ENCODE measurements at places on chromosomes 13 and 19. TPM values are rescaled to one million over a fixed set of nuclear protein-coding genes. Genes with fewer than 3 reads are reported as not detected.

GRCh38 chr19:42411581-42412178 is 15.5 kb downstream of the LIPE start:
- H3K4me3 ChIP-seq, result no peak overlapping the region
- no peaks in the 10 kb centered on the region for H3K27me3 ChIP-seq
- H3K27ac ChIP-seq, result no peak overlapping the region
- peak; percentile 51 for DNase-seq

GRCh38 chr13:29564818-29565217 is 30.7 kb downstream of the SLC7A1 start:
- H3K4me1 ChIP-seq, result no peaks in the 10 kb centered on the region
- no peaks in the 10 kb centered on the region for H3K36me3 ChIP-seq
- no peak for DNase-seq
- no peaks in the 10 kb centered on the region for H3K27me3 ChIP-seq

DNA sequence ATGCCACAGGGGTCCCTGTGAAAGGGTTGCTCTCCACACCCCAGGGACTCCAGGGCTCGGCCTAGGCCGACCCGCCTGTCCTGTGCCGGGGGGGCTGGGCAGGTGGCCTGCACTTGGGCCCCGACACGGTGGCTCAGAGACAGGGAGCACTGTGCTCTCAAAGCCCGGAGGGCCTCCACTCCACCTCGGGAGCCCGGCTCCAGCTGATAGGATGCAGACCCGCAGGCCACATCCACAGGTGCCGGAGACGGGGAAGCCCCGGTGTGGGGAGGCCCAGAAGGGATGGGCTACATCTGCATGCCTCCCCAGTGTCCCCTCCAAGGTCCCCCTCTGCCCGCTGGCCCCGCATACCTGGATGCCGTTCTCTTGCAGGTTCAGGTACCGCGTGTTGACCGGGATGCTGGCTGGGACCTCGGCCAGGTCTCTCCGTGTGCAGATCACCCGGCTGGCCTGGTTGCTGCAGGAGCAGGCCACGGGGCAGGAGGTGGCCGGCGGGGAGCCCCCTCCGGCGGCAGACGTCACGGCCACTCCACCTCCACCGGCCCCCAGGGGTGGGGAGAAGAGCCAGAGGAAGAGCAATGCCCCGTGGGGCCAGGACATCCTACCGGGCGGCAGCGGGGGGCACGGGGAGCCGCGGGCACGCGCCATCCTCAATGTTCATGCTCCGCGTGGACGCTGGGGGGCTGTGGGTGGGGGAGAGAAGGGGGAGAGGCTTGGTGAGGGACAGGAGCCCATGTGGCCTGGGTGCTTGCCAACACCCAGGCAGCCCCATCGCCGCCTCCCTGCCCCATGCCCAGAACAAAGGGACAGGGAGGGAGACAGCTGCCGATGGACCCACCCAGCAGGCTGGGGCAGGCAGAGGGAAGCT is 19.8 kb downstream of the LRRC4B start:
- no peak overlapping the region for H3K4me3 ChIP-seq
- H3K27ac ChIP-seq, result no peak overlapping the region
- H3K36me3 ChIP-seq, result no peaks in the 10 kb centered on the region
- H3K4me1 ChIP-seq, result no peaks in the 10 kb centered on the region

- no peak for DNase-seq
- no peaks in the 10 kb centered on the region for H3K36me3 ChIP-seq
- H3K27me3 ChIP-seq, result no peaks in the 10 kb centered on the region
Observed at GRCh38 chr19:41977916-41978315, 16.1 kb downstream of the ATP1A3 start.

DNA sequence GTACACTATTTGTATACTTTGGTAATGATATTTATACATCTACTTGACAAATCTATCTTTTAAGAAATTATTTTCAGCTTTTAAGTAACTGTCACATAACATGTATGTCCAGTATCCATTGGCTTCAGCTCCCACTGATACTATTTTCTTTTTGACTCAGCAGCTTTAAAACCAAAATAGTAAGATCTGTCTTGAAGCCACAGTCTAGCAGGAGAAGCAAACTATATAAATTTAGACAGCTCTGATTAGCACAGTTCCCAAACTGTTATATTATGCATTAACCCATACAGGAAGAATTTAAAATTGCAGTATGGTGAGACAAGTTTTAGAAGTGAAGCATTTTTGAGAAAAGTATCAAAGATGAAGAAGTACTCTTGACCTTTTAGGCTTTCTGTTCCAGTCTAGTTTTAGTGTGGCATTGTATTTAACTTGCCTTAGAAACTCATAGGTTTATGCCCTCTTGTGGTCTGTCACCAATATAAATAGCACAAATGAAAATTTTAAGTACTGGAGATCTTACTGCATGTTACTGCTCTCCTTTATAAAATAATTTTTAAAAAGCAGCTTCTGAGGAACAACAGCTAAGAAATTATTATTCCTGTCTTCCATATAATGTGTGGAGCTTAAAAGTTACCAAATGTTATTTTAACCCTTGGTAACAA is 24.7 kb downstream of the URI1 start:
- peaks cover 75% of the 10 kb centered on the region for H3K4me1 ChIP-seq
- H3K36me3 ChIP-seq, result no peaks in the 10 kb centered on the region

DNA sequence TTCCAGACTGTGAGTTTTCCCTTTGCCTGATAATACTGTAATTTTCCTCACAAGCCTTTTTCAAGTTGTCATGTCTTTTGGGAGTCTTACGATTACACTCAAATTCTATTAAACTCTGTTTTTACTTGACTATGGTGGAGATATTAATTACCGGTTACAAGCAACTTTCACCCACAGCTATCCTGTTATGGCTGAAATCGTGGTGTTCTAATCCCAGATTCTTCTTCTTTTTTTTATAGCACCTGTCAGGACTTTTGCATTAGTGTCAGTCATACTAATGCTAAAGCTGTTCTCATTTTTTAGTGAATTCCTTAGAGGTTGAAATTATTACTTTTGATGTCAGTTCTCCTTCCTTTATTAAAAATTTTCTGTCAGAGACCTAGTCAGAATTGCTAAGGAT is 187.8 kb upstream of the CSNK1A1L start:
- H3K27me3 ChIP-seq, result no peaks in the 10 kb centered on the region
- no peaks in the 10 kb centered on the region for H3K4me1 ChIP-seq
- H3K27ac ChIP-seq, result no peak overlapping the region

GRCh38 chr19:33134571-33135041 is 2.7 kb downstream of the WDR88 start:
- H3K27me3 ChIP-seq, result no peaks in the 10 kb centered on the region
- peaks cover 11% of the 10 kb centered on the region for H3K4me1 ChIP-seq
- no peak overlapping the region for H3K27ac ChIP-seq

- H3K4me3 ChIP-seq, result no peak overlapping the region
- no peaks in the 10 kb centered on the region for H3K4me1 ChIP-seq
- no peak overlapping the region for H3K27ac ChIP-seq
- H3K36me3 ChIP-seq, result no peaks in the 10 kb centered on the region
Observed at GRCh38 chr13:112446867-112447266, 70.7 kb downstream of the SPACA7 start.

DNA sequence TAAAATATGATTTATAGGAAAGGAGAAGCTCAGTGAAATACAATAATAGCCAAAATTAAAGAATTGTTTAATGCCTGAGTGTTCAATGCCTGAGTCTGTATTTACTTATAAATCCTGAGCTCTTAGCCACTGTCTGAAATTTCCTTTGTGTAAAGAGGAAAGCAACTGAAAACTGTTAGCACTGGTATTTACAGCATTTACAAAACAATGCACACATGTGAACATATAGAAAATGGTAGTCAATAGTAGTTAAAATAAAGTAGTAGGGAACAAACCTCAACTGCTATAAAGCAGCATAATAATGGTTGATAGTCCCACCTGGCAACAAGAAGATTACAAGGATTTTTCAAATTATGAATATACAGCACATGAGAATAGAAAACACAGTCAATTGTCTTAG is 1137.1 kb upstream of the ATXN8OS start:
- no peaks in the 10 kb centered on the region for H3K4me1 ChIP-seq
- H3K4me3 ChIP-seq, result no peak overlapping the region
- no peak overlapping the region for H3K27ac ChIP-seq

DNA sequence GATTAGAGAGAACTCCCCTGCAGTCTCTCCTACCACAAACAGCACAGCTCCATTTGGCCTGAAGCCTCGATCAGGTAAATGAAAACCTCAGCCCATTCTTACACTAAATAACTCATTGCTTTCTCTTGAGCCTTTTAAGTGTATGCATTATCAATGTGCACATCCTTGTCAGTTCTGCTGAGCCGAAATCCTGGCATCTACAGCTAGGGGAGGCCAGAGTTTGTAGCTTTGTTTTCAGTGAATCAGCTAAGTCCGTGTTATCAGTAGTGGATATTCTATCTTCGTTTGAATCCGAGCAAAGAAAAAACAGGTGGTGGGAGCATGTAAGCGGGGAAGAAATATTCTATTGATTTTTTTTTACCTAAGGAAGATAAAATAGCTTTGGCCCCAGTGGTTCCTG is 84.4 kb downstream of the ESD start:
- H3K4me1 ChIP-seq, result no peaks in the 10 kb centered on the region
- H3K27me3 ChIP-seq, result no peaks in the 10 kb centered on the region
- DNase-seq, result no peak
- H3K4me3 ChIP-seq, result no peak overlapping the region
- H3K27ac ChIP-seq, result no peak overlapping the region

DNA sequence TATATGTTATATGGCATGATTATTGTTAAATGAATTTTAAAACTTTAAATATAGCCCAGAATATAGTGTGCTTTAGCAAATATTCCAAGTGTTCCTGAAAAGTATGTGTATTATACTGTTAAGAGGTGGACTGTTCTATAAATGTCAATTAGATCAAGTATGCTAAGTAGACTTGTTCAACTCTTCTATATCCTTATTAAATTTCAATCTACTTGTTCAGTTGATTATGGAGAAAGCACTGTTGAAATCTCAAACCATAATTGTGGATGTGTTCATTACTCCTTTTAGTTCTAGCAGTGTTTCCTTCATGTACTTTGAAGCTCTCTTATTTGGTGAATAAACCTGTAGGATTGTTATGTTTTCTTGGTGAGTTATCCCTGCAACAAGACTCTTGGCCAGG is 52.5 kb downstream of the SPACA7 start:
- no peak overlapping the region for H3K4me3 ChIP-seq
- no peak for DNase-seq
- H3K27ac ChIP-seq, result no peak overlapping the region
- no peaks in the 10 kb centered on the region for H3K4me1 ChIP-seq
- no peaks in the 10 kb centered on the region for H3K36me3 ChIP-seq

DNA sequence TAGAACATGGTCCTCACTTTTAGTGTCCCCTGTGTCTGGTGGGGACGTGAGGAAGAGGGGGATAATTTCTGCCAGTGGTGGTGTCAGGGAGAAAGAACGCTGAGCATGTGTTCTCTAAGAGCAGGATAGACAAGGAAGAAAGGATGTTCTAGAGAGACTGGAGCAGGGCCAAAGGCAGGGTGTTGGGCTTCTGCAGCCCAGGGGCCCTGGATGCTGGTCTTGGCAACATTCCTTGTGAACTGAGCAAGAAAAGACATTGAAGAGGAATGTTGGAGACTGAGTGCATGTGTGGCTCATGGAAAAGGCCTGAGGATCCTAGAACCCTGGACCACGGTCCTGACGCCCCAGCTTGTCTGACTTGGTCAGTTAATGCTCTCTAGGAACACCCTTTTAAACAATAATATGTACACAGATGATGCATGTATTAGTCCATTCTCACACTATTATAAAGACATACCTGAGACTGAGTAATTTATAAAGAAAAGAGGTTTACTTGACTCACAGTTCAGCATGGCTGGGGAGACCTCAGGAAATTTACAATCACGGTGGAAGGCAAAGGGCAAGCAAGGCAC is 33.6 kb upstream of the SLC10A2 start:
- H3K4me1 ChIP-seq, result peaks cover 5% of the 10 kb centered on the region
- no peaks in the 10 kb centered on the region for H3K27me3 ChIP-seq
- H3K36me3 ChIP-seq, result no peaks in the 10 kb centered on the region

GRCh38 chr13:101709952-101710351 is 257.5 kb downstream of the ITGBL1 start:
- no peak overlapping the region for H3K4me3 ChIP-seq
- DNase-seq, result no peak
- no peak overlapping the region for H3K27ac ChIP-seq
- no peaks in the 10 kb centered on the region for H3K36me3 ChIP-seq

- H3K27me3 ChIP-seq, result peaks cover 5% of the 10 kb centered on the region
- H3K4me1 ChIP-seq, result no peaks in the 10 kb centered on the region
- H3K4me3 ChIP-seq, result no peak overlapping the region
Observed at GRCh38 chr19:29491491-29491890, 34.3 kb upstream of the VSTM2B start.

- no peak overlapping the region for H3K4me3 ChIP-seq
- no peaks in the 10 kb centered on the region for H3K27me3 ChIP-seq
- DNase-seq, result peak; percentile 66
Observed at GRCh38 chr19:13036366-13036976, 41.2 kb downstream of the NFIX start.

DNA sequence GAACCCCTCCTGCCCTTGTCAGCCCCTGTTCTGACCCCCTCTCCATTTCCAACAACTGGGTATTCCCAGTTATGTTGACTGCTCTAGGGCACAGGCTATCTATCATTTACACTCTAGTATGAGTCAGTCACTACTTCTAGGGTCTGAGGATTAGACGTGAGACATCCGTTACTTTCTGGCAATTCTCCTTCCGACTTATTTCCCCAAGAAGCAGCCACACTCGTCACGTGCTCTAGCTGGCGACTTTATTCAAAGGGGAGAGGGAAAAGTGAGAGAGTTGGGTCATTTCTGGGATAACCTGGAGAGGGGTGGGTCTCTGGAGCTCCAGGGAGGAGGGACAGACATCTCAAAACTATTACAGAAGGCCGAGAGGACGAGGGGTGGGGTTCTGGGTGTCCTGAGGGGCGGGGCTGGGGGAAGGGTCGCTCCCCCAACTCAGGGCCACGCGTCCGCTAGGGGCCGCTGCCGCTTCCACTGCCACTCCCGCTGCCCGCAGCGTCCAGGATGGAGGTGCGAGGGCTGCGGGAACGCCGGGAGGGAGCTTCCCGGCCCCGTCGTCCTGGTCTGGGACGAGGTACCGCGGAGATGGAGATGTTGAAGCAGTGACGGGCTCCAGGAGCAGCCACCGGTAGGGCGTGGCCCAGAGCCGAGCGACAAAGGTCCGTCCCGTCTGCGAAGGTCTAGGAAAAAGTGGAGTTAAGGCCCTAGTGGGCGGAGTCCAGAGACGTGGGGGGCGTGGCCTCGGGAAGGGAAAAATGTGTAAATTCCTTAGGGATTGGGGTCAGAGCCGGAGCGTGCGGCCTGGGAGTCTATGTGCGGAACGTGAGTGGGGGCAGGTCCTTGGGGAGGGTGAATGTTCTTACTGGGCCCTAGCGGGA is 8.9 kb downstream of the RTBDN start:
- H3K4me1 ChIP-seq, result no peaks in the 10 kb centered on the region
- no peak overlapping the region for H3K4me3 ChIP-seq
- no peak for DNase-seq
- no peak overlapping the region for H3K27ac ChIP-seq
- peaks cover 9% of the 10 kb centered on the region for H3K27me3 ChIP-seq

Gene COG3
- total RNA-seq, result 22.3 TPM

Gene IL11
- not detected for total RNA-seq

Gene APOC4
- total RNA-seq, result 1.4 TPM

Gene LENG8
- total RNA-seq, result 33.6 TPM

Gene ELANE
- total RNA-seq, result not detected

Gene GNG7
- total RNA-seq, result 10.1 TPM

Gene MATK
- total RNA-seq, result 0.97 TPM

Gene MRPS31
- total RNA-seq, result 27.1 TPM

Gene RAX2
- not detected for total RNA-seq

Gene CCDC159
- 32.5 TPM for total RNA-seq

Gene ZSWIM9
- total RNA-seq, result 1.3 TPM

Data from adrenal gland (tissue), 19 donors.